ENCODE measurements at places on chromosomes 13 and 19.

DNA sequence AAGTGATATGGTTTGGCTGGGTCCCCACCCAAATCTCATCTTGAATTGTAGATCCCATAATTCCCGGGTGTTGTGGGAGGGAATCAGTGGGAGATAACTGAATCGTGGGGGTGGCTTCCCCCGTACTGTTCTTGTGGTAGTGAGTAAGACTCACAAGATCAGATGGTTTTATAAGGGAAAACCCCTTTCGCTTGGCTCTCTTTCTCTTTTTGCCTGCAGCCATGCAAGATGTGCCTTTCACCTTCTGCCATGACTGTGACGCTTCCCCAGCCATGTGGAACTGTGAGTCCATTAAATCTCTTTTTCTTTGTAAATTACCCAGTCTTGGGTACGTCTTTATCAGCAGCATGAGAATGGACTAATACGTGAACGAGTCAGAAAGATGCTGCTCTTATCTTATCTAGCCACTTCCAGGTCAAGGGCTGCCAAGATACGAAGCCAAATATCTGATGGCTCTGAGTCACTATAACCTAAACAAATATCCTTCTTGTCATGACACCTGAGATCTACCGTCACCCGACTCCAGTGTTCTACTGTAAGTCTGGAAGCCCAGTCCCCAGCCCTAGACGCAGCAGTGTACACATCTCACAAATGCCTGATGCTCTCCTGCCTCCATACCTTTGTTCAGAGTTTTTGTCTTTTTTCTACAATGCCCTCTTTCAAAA, 45.9 kb downstream of the SLC15A1 start:
- DNase-seq = no peak

DNA sequence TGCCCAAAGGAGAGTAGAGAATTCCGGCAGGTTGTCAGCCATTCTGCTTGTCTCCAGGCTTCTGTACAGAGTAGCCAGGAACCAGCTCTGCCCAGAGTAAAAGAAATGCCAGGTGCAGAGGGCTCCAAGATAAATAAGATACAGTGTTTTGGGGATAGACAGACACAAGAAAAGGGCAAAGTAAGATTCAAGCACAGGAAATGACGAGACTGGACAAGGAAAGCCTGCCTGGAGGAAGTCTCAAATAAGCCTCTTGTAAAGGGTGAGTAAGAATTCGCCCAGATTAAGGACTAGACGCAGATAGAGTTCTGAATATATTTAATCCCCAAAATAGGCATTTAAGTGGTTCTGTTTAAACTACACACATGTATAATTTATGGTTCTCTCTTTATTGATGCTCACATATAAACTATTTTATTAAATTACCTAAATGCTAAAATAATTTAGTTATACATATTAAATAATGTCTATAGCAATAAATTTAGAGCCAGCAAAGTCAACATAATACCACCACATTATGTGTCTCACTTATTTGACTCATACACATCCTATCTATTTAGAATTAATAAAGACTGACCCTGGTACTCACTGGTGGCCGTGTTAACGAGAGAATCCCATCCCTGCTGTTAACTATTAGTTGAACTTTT, 98.4 kb upstream of the RAP2A start:
- no peak for DNase-seq

DNA sequence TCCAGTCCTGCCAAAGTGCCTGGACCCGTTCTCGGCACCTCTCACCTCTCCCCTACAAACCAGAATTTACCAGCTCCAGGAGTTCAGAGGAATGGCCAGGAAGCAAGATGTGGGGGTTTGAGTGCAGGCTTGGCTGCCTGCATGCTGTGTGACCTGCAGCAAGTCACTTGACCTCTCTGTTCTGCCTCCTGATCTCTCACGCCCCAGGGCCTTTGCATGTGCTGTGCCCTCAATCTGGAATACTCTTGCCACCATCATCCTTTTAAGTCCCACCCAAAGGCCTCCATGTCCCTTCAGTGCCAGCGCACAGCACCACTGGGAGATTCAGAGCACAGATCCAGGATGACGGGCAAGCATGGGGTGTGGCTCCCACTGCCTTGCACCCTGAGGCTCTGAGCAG, 43.4 kb downstream of the MYO9B start:
- no peak for DNase-seq

GRCh38 chr13:93925990-93926389, 553.5 kb downstream of the DCT start:
- no peak for DNase-seq

DNA sequence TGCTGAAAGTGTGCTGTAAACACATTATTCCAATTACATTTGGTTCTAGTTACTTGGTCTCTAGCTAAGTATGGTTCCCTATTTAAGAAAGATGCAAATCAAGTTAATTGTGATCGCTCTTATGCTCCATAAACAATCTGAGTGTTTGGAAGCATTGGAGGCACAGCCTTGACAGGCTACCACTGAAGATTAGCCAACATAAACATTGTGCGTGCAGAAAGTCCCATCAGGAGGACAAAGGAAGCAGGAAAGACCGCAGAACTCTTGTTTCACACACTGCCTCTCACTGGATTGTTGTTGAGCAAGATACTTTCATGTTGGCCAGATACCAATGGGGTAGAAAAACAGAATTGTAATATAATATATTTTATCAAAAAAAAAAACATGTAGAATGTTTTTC, 814.4 kb downstream of the EFNB2 start:
- no peak for DNase-seq

- peak; percentile 25 for DNase-seq
Measured at GRCh38 chr19:10514211-10515145, 2.8 kb downstream of the S1PR5 start.

GRCh38 chr13:20473139-20473538, 52.5 kb downstream of the CRYL1 start:
- no peak for DNase-seq

GRCh38 chr13:50125304-50125553, 110.0 kb downstream of the KCNRG start:
- no peak for DNase-seq

DNA sequence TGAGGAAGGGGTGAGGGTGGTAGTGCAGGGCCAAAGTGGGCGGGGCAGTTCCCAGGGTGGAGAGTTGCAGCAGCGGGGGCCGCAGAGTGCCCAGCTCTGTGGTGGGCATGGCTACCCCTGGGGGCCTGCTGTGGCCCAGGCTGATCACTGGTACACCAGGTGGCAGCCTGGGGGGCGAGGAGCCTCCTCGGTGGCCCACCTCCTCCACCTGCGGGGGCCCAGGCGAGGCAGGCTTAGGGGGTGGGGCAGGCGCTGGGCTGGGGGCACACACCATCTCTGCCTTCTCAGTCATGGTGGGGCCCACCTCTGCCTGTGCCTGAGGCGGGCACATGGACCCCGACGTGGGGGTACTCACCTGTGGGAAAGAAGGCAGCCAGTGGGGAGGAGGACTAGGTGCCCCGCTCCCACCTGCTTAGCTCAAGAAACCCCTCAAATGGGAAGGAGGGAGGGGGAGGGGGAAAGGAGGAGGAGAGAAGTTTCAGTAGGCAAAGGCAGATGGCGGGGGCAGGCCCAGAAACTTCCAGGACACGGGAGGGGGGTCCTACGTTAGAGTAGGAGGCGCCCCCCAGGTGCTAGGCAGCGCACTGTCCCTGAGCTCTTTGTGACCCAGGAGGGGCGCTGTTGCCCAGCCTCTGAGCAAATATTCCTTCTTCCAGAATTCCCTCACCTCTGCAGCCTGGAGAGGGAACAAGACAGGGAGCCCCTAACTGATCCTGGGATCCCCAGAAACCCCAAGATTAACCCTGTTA, 1.6 kb downstream of the LYL1 start:
- DNase-seq = no peak

DNA sequence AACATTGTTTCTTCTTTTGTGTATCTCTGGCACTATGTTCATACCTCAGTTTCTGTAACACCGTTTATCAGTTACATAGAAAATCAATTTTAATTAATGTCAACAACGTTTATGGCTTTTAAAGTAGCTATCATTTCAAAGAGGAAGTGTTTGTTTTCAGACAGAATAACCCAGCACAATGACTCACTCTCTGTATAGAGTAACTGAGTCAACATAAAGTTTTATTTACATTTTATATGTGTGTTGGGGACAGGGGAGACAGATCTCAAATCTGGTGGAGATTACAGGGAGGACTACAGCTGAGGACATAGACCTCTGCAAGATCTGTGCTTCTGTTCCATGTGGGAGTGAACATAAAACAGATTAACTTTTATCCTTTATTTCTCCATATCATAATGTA, 2590.1 kb downstream of the PCDH9 start:
- DNase-seq = no peak

DNA sequence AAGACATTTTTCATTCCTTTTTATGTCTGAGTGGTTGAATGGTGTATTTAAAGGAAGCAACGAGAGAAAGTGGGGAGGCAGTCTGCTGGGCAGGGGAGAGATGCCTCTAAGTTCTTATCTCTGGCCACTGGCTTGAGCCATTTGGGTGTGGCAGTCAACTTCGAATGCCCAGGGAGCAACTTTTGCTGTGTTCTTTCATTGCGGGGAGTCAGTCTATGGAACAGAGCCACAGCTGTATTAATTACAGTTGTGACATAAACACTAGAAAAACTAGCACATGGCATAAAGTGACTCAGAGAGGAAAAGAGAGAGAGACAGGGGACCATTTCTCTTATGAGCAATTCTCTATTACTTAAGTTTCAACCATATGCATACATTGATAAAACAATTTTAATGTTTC, 40.4 kb upstream of the PDCD5 start:
- no peak for DNase-seq

GRCh38 chr19:38649305-38650171, 2.1 kb downstream of the ACTN4 start:
- no peak for DNase-seq

- DNase-seq = no peak
Measured at GRCh38 chr19:588741-589692, 664 bp upstream of the HCN2 start.

- DNase-seq = no peak
Measured at GRCh38 chr13:77522444-77522843, 13.1 kb upstream of the SCEL start.

DNA sequence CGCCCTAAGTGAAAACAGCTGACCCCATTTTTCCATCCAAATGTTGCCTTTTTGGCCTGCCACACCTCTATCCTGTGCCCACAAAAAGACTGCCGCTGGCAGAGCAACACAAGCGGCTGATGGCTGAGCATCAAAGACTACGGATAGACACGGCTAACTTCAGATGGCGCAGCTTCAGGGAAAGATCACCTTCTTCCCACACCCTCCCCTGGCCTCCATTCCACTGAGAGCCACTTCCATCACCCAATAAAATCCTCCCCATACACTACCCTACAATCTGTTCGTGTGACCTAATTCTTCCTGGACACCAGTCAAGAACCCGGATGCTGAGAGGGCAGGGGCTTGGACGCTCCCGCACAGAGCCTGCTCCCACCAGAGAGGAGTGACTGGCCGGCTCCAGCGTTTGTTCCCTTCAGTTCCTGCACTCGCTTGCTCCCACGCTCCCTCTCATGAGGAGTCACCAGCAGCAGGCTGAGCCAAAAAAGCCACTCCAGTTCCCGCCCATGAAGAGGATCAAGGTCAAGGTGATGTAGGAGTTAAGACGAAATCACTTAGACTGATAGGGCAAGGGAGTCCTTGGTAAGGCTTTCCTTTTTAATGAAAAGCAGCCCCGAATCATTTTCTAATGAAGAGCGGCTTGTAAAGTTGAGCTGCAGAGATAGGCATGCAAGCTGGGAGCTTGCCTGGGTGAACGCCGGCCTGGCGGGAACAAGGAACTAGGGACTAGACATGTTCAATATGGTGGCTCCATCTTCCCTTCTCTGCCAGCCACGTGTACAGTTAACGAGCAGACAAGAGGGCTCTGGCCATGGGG, 35.7 kb downstream of the TSKS start:
- DNase-seq = no peak

GRCh38 chr13:46663206-46664037, 110.5 kb downstream of the LRCH1 start:
- DNase-seq = no peak

DNA sequence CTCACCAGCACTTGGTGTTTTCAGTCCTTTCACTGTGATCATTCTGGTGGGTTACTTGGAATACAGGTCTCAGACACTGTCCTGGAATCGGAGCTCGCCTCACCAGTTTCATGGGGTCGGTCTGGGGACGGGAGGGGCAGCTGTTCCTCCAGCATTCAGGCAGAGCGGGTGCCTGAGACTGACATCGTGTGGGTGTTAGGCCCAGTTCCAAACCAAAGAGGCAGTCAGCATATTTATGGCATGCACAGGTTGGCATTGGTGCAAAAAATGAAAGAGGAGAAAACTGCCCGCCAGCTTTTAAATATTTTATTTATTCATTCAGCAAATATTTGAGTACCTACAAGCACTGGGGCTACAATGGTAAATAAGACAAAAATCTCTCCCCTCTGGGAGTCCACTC, 20.1 kb downstream of the PLEKHF1 start:
- DNase-seq = no peak

GRCh38 chr13:110557610-110558305, 3.8 kb downstream of the RAB20 start:
- no peak for DNase-seq

DNA sequence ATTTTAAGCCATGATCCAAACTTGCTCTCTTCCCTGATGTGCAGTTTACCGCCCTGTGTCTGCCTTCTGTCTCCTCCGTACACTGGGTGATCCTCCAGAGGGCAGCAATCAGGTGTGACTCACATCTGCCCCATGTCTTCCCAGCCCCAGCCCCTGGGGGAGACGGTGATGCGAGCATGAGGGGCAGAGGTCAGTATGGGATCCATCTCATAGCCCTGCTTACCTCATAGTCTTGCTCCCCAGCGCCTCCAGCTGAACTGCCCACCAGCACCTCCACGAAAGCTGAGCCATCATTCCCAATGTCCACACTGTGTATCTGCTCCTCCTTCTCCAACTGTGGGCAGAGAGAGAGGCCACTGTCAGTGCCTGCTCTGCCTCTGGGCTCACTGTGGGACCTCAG, 14.6 kb downstream of the XRCC1 start:
- DNase-seq = no peak

DNA sequence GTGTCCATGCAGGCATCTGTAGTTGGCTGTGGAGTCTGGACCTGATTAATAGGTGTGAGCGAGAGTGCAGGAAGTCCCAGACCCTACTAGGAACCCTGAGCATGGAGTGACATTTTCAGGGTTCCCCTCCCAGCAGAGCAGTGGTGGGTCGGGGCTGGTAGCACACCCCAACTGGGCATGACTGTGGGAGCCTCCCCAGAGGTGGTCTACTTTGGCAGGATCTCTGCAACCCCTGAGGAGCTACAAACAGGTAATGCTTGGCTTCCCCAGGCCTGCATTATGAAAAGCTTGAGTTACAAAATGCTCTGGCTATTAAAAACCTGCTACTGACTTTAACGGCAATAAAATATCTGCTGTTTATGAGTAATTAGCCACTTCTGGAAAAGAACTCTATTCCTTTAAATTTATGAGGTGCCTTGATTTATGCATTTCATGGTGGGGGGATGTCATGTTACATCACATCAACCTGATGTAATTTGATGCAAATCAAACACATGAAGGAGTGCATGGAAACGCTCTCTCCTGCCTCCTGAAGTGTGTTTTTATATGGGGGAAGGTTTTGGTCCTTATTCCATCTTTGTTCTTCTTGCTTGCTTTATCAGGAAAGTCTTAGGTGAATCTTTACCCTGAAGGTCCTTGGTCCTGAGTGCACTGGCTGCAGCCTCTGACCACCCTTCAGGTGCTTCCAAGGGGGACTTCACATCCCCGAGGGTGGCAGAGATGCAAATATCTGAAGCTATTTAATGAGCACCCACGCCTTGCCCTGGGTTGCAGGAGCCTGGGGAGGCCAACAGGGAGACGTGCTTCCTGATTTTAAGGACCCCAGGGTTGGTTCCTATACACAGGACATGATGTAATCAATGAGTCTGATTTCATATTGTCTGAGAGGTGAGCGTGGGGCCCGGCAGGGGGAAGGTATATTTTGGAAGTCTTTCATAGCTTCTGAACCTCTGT, 54.0 kb downstream of the ZNF536 start:
- DNase-seq = no peak

- no peak for DNase-seq
Measured at GRCh38 chr19:47411101-47411500, 8.2 kb downstream of the MEIS3 start.

Measured in T-helper 9 cell (primary cell).